ENCODE measurements at places on chromosomes 6 and 20.

DNA sequence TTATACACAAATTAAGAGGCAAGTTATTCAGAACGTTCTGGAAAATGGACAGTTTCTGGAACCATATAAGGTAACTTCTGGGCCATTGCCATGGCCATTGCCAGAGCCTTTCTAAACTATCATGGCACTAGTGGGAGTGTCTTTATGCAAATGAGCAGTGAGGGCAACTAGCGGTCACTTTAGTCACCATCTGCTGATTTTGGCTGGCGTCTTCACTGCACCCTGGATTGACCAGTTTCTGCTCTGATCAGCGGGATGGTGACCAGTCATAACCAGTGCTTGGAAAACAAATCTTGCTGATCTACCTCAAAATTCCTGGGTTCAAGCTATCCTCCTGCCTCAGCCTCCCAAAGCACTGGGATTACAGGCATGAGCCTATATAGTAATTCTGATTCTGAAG is 7.3 kb upstream of the SNTA1 start:
- no peak for DNase-seq

- DNase-seq = no peak
Measured at GRCh38 chr6:106334646-106335448, 9.3 kb upstream of the ATG5 start.

DNA sequence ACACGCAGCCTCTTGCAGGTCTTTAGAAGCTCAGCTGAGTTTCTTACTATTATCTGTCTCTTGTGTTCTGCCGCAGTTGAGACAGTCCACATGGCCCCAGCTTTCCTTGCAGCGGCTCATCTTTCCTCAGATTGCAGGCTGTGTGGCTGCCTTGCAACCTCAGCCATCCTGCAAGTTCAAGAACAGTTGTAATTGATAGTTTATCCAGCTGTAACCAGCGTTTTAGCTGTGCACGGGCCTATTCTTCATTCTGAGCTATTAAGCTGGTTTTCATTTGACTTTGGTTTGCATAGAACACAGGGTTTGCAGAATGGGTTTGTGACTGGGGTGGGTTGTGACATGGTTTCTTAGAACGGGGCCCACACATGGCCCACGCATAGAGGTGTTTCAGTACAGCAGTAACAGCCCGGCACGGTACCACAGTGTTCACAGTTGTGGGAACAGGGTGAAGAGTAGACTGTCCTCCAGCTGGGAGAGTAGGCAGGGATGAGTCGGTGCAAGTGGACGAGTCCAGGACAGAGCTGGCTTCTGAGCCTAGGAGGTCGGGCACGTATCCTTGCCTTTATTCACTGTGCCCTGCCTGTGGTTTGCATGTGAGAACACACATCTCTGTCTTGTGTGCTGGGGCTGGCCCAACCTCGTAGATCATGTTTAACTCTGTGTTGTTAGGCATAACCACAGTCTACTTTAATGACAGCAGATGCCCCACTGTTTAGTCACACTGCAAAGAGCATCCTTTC is 89.2 kb downstream of the RPP40 start:
- DNase-seq = no peak

DNA sequence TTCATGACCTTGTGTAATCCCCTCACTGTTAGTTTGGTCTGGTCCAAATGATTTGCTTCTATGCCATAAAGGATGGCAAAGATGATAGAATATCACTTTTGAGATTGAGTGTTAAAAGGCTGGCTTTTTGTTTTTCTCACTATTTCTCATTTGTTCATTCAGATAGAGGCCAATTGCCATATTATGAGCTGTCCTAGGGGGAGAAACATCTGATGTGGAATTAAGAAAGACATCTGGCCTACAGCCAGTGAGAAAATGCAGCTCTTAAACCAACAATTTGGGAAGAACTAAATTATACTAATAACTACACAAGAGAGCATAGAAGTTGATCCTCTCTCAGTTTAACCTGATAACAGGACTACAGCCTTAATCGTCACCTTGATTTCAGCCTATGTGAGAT is 1668.6 kb downstream of the GRIK2 start:
- no peak for DNase-seq

DNA sequence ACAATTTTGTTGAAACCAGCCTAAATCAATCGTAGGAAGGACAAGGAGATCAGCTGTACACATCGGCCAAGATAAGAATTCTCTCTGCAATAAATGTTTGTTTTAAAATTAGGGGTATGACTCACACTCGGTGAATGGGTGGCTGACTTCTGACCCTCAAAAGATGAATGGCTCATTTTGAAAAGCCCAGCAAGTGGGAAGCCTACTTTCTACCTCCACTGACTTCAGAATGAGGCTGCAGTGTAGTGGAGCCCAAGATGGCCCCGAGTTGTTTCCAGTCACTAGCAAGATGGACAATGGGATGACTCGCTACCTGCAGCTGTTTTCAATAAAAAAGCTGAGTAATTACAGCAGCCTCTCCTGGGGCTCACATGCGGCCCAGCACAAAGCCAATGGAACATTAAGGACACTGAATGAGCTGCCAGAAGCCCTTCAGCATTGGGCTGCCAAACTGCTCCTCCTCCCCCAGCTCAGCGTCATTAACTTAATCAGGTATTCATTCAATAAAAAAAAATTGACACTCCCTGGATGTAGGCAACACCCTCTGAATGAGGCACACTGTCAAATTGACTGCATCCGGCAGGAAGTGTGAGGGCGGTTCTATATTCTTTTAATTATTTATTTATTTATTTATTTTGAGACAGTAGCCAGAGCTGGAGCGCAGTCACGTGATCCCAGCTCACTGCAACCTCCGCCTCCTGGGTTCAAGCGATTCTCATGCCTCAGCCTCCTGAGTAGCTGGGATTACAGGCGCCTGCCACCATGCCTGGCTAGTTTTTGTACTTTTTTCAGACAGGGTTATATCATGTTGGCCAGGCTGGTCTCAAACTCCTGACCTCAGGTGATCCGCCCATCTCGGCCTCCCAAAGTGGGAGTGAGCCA is 107.3 kb downstream of the GMPR start:
- DNase-seq = no peak

GRCh38 chr6:162344646-162345010 is 382.9 kb downstream of the PRKN start:
- no peak for DNase-seq

GRCh38 chr6:3789018-3789895 is 37.7 kb upstream of the PXDC1 start:
- DNase-seq = no peak

DNA sequence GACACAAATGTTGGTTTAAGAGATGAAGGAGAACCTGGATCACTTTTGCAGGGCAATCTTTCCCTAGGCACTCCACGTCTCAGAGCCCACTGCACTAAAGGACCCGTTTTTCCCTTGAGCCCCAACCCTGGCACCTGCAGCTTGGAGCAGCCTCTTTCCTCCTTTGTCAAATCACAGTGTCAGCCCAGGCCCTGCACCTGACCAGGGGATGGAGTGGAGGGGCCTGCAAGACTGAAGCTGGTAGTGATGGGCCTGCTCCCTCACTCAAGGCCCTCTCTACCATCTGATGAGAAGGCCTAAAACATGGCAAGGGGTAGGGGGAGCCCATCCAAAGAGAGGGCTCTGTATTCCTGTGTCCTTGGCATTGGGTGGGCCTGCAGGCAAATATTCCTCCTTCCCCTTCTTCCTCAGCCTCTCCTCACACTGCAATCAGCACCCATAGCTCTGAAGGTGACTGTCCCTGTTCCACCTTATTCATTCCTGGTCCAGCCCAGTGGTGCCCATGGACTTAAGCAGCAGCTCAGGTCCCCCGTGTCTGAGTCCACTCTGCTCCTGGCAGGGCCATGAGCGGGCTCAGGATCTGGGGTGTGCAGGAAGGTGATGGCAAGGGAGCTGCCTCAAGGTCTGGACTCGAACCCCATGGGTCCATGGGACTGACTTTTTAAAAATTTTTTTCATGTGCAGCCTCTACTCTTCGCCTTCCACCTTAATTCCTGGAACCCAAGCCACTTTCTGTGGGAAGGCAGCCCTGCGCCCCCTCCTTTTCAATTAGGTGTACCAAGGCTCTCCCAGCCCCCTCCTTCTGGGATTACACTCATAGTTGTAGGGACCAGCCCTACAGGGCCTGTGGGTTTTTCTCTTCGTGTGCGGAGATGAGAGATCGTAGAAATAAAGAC is 6.7 kb downstream of the RAET1G start:
- no peak for DNase-seq

DNA sequence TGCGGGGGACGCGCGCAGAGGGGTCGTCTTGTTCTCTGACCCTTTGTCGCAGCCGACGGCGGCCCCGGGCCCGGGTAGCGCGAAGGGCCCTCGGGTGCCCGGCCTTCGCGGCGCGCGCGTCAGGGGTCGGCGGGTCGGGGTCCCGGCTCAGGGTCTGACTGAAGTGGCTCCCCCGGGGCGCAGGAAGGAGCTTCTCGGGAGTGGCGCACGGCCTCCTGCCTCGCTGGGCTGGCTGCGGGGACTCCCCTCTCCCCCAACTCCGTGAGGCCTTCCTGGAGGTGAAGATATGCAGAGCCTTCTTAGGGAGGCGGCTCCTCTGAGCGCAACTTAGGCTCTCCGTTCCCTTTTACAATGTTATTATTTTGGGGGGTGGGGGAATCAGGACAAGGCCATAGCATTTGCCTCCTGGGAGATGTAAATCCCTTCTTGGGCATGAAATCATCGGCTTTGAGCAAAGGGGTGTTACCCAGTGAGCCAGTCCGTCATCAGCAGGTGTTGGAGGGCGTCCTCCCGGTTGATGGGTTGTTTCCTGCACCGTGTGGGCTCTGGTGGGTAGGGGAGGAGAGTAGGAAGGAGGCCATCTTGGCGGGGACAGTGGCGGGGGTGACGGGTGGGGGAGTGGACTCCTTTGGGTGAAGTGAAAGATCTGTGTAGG is 523 bp downstream of the CDS2 start:
- peak; percentile 67 for DNase-seq

DNA sequence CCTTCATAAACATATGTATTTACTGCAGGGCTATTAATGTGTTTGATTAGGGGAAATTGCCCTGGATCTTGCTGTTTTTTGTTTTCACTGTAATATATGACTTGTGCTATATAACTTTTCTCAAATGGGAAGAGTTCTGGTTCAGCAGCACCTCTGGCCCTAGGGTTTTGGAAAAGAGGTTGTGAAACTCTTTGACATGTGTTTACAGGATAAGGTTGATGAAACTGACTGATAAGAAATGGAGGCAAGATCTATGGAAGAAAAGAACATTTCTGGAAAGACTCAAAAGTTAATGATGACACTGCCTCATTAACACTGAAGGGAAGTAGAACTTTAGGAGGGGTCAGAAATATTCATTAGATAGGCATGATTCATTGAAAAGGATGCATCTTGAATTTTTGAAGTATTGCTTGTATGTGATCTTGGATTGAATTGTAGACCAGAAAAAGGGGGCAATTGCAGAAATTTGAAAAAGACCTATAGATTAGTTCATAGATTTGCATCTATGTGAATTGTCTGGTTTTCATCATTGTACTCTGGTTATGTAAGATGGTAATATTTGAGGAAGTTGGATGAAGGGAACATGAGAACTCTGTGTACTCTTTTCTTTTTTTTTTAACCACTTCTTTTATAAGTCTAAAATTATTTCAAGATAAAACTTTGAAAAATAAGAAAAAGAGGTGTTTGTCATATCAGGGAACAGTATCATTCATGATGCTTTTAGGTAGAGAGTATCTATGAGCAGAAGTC is 54.0 kb downstream of the UTRN start:
- no peak for DNase-seq

GRCh38 chr6:116210750-116211425 is 43.0 kb downstream of the TSPYL4 start:
- DNase-seq = peak; percentile 88

- DNase-seq = no peak
Measured at GRCh38 chr6:154471609-154472362, 38.7 kb downstream of the CNKSR3 start.

- DNase-seq = no peak
Measured at GRCh38 chr6:160069050-160069454, 52.6 kb upstream of the SLC22A1 start.

GRCh38 chr6:145548933-145549648 is 186.2 kb downstream of the EPM2A start:
- DNase-seq = no peak

GRCh38 chr6:139823099-139823807 is 448.8 kb upstream of the CITED2 start:
- DNase-seq = no peak

- no peak for DNase-seq
Measured at GRCh38 chr6:151701911-151702562, 105.4 kb upstream of the ESR1 start.

GRCh38 chr6:56311061-56311460 is 63.7 kb upstream of the COL21A1 start:
- DNase-seq = no peak

- no peak for DNase-seq
Measured at GRCh38 chr6:148999929-149000468, 253.2 kb downstream of the UST start.

- DNase-seq = no peak
Measured at GRCh38 chr6:6725468-6726209, 137.1 kb downstream of the LY86 start.

GRCh38 chr6:168473197-168473596 is 32.2 kb downstream of the SMOC2 start:
- no peak for DNase-seq

DNA sequence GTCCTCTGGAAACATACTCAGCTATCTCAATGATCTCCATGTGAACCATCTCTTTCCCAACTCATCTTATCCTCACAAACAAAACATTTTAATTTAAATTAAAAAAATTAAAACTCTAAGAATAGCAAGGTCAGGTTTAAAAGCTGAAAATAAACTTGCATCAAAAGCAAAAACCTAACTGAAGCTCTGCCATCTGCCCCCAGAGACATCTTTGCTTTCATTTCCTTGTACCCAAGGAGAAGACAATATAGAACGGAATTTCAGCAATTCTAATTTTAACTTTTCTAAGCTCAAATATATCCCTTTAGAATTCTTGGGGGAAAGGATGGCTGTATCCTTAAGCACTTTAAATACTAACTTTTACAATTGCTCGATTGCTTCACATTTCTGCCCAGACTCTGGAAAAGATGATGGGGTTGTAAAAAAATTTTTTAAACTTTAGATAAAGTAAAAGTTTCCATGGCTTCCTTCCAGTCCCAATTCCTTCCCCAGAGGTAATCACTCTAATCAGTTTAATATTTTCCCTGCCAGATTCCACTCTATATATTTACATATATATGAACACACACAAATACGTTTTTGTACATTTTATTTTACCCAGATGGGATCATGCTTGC is 69.2 kb upstream of the SMIM29 start:
- no peak for DNase-seq
